Frontal cortex (tissue), 4 donors: ENCODE measurements at places on chromosomes 12 and 14. TPM values are rescaled to one million over a fixed set of nuclear protein-coding genes. Genes with fewer than 3 reads are reported as not detected.

REM2 gene
- 2.4 TPM for total RNA-seq

SNAPC1 gene
- total RNA-seq, result 6.5 TPM

SRRM4 gene
- 5.7 TPM for total RNA-seq

SNX6 gene
- total RNA-seq, result 104 TPM

SOAT2 gene
- total RNA-seq, result under 0.01 TPM

CLEC6A gene
- total RNA-seq, result not detected
